Activated CD4-positive, alpha-beta T cell treated with anti-CD3 and anti-CD28 coated beads for 24 hours (primary cell): ENCODE measurements at places on chromosomes 16 and 17.

GRCh38 chr16:25875956-25876598, 184.3 kb downstream of the HS3ST4 start:
- DNase-seq = no peak

GRCh38 chr17:62718429-62718828, 89.7 kb downstream of the MARCHF10 start:
- DNase-seq = no peak

- no peak for DNase-seq
Observed at GRCh38 chr17:67531291-67531690, 154.2 kb downstream of the PITPNC1 start.

DNA sequence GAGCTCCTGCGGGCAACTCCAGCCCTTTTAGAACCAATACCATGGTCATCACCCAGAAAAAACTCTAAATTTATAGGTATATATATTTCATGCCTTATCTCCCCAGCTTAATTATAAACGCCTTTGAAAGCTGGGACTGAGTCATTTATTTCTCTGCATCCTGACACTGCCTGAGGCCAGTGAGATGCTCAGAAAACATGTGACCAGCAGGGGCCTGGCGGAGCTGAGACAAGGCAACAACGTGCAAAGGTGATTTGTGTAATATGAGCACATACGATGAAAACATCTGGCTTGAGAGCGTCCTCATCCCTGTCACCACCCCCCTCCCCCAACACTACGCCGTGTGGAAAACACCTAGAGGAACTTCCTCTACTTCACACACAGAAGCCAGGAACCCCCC, 22.7 kb downstream of the NXN start:
- DNase-seq = no peak

DNA sequence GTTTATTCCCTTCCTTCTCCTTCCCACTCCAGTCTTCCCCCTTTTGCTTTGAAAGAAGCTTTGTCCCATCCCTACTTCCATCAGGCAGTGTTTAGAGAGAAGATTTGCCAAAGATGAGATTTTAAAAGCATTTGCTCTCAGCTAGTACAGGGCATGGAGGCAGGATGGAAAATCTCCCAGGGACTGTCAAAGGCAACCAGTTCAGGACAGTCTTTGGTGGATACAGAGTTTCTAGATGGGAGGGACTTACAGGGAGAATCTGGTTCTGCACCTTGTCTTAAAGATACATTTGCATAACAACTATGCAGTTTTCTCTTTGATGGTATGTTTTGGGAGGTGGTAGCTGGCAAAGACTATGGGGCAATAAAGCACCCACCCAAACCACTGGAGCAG, 26.2 kb downstream of the CHD9 start:
- no peak for DNase-seq

GRCh38 chr17:80738987-80739730, 194.5 kb downstream of the RPTOR start:
- no peak for DNase-seq

GRCh38 chr17:48269209-48269608, 160.8 kb downstream of the SKAP1 start:
- no peak for DNase-seq

DNA sequence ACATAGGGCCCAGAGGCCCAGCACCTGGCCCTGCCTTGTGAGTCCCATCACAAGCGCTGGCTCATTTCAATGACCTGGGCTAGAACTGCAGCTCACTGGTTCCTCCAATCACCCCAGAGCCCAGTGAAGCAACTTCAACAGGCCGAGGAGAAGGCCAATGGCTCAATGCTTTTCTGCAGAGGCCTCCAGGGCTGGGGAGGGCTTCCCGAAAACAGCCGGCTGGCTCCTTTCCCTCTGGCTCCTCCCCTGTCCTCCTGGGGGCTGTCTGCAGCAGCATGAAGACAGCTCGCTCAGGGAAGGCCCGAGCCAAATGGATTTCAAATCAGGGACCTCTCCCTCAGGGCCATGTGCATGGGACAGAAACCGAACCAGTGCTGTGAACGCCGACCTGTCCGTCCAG, 121.6 kb downstream of the ZNF423 start:
- DNase-seq = no peak

DNA sequence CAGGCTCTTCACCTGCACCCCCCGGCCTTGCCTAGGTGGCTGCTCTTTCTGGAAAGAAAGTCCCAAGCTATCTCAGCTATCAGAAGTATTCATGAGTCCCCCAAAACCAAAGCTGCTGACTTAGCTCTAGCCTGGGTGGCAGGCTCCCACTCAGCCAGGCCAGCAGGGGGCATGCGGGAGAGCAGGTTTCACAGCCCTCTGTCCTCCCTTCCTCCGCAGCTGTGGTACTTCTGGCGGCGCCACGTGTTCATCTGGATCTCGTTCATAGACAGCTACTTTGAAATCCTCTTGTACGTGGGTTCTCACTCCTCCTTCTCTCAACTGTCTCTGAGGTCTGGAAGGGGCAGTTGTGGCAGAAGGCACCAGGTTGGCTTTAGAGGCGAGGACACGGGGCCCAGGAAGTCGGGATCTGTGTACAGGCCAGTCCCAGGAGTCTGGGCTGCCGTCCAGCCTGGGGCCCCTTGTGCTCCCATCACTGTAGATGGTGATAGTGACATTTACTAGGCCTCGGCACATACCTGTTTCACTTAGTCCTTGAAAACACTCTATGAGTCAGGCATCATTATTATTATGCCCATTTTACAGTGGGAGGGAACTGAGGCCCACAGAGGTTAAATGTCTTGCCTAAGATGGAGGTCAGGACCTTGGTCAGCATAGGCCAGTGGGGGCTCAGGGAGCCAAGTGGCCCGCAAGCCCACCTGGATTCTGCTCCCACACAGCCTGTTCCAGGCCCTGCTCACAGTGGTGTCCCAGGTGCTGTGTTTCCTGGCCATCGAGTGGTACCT, 12.9 kb downstream of the TRPV2 start:
- no peak for DNase-seq

DNA sequence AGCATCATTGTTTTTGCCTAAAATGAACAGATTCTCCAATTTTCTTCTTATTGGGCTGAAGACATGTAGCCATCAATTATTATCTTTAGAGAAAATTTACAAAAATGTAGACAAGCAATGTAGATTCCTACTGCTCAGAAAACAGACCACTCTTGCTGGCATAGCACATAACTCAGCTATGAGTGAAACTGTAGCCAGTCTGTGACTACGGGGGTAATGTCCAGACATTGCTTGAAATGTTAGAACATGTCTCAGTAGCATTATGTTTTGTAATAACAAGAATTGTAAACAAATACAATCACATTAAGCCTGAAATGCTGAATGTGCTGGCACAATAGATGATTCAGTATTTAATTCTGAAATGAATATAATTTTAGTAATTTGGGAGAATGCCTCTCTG, 265.7 kb upstream of the KCNJ16 start:
- no peak for DNase-seq
